ENCODE measurements at places on chromosomes 16 and 17.

DNA sequence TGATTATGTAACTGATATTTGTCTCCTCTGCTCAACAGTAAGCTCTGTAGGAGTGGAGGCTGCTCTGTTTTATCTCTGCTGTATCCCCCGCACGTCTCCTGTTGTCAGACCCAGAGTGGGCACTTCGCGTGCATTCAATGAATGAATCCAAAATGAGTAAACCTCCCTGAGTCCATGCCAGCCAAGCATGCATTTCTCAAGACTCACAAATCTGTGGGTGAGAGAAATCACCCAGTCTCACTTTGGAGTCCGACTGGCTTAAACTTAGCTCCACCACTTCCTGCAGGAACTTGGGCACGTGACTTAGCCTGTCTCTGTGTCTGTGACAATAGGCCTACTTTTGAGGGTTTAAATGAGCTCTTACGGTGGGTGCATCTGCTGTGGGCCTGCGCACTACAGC is 3.7 kb downstream of the PNPO start:
- DNase-seq = no peak

GRCh38 chr17:44087319-44087718 is 16.8 kb downstream of the G6PC3 start:
- DNase-seq = no peak

DNA sequence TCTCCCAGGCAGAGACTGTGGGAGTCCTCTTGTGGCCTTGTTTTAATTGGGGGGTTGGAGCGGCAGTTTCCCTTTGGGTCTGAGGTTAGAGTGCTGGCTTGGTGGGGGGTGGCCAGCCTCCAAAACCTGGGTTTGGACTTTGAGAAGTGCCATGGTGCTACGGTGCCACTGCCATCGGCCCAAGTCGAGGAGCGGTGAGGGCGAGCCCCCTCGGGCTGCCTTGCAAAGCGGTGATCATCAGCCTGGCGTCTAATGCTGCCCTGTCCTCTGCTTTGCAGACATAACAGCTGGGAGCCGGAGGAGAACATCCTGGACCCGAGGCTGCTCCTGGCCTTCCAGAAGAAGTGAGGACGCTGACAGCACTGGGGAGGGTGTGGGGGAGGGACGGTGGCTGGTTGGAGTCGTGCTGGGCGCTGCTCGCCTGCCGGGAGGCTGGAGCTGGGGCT is 1.2 kb downstream of the CBX2 start:
- DNase-seq = no peak

DNA sequence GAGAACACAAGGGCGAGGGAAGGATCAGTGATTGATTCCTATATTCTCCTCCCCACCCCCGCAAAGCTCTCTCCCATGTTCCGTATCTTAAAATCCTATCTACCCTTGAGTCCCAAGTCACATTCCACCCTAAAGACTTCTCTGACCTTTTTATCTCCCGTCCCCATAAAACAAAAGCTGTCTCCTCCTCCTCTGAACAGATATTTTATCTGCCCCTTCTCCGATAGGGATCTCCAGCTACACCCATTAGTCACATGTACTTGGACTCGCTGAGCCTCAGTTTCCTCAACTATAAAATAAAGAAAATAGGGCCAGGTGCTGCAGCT is 12.8 kb downstream of the GGA2 start:
- DNase-seq = no peak

DNA sequence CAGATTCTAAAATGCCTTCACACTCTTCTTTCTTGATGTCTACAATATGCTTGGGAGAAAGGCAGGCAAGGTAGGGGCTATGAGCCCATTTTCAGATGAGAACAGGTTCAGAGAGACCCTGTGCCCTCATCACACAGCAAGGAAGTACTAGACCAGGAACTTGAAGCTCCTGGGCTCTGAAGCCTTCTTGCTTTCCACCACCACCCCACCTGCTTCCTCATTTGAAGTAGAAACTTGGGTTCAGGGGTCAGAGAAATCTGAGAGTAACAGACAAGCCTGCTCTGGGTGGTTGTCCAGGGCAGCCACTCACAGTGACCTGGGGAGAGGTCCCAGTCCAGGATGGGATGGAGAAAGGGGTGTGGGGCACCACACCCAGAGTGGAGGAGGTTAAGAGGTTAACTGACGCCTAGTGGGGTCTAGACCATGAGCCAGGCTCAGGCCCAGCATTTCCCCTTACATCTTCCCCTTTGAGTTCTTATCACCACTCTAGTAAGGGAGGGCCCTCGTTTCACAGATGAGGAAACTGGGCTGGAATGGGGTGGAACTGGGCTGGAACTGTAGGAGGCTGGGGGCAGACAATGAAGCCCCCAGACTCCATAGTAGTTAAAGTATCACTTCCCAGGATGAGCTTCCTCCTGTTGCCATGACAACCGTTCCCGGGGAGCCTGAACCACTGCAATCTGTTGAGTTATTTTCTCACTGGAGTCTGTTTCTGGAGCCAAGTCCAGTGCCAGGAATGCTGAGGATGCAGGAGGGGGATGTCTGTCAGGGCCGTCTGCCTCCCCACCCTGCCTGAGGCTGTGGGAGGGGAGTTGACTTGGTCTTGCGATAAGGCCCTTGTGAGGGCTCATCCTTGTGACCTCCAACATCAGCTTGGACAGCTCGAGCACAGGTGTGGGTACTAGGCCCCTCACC is 16.2 kb upstream of the PHF12 start:
- no peak for DNase-seq

GRCh38 chr17:50220811-50221210 is 19.4 kb upstream of the COL1A1 start:
- no peak for DNase-seq

DNA sequence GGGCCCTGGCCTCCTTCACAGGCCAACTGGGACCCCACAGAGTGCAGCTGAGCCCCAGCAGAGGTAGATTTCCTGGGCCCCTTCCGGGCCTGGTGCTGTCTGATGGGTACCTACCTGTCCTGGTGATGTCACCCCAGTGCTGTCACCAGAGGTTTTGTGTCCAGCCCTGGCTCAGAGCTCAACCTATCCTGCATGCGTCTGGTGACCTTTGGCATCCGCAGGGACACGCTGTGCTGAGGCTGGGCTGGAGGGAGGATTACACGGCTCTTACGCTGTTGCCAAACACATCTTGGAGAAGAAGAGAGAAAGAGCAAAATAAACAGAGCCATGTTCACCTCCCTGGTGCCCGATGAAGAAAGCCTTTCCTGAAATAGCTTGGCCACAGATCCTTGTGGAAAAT is 70.6 kb upstream of the MED9 start:
- DNase-seq = no peak

- DNase-seq = no peak
Measured at GRCh38 chr17:73645050-73645871, 1.0 kb upstream of the SDK2 start.

GRCh38 chr17:9206741-9207332 is 185.5 kb downstream of the NTN1 start:
- no peak for DNase-seq

DNA sequence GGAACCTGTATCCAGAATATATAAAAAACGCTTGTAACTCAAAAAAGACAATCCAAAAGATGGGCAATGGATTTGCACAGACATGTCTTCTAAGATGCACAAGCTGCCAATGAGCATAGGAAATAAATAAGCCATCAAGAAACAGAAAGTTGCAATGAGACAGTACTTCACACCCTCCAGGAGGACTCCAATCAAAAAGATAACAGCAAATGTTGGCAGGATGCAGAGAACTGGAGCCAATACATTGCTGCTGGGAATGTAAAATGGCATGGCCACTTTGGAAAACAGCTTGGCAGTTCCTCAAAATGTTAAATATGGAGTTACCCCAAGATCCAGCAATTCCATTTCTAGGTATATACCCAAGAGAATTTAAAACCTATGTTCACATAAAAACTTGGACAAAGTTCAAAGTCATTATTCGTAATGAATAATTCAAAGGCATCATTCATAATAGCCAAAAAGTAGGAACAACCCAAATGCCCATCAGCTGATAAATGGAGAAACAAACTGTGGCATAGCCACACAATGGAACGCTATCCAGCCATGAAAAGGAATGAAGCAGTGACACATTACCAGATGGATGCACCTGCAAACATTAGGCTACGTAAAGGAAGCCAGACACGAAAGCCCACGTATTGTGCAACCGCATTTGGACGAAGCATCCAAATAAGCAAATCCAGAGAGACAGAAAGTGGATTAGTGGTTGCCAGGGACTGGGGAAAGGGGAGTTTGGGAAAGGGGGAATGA is 25.6 kb downstream of the GGA2 start:
- DNase-seq = no peak

DNA sequence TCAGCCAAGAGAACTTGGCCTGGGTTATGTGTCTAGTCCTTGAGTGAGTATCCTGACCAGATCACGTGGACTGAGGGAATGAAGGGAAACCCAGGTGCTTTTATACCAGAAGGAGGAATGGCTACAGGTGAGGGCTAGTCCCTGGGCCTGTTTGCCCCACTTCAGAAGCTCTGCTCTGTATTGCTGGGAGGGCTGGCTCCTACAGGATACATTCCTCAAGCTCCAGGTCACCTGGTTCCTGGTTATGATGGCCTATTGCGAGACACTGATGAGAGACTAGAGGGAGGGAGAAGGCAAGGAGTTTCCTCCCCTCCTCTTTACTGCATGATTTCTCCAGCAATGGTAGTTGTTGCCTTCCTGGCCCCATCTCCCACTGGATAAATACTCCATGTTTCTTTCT is 19.0 kb upstream of the SMG8 start:
- DNase-seq = no peak

- no peak for DNase-seq
Measured at GRCh38 chr16:85845266-85845665, 45.8 kb downstream of the COX4I1 start.

- DNase-seq = peak; percentile 43
Measured at GRCh38 chr17:58329035-58329809, 627 bp upstream of the TSPOAP1 start.

DNA sequence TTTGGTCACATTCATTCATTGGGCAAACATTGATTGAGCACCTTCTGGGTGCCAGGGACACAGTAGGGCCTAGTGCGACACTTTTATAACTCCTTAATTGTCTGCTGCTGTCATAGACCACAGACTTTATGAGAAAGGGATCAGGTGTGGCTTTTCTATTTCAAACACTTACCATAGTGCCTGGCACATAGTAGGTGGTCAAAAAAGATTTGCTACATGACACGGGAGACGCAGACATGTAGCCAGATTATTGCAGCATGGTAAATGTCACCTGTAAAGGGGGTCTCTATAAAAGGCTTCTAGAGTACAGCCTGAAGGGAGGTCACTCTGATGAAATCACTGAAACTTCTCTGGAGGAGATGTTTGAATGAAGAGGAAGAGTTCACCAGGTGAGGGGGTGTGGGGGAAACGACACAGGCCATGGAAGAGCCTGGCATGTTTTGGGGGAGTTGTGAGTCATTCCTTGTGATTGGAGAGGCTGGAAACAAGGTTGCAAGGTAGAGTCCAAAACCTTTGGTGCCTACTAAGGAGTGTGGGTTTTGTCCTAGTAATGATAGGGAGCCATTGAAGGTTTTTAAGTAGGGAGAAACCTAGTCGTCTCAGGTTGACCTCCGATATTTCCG is 1.6 kb downstream of the RSAD1 start:
- no peak for DNase-seq

DNA sequence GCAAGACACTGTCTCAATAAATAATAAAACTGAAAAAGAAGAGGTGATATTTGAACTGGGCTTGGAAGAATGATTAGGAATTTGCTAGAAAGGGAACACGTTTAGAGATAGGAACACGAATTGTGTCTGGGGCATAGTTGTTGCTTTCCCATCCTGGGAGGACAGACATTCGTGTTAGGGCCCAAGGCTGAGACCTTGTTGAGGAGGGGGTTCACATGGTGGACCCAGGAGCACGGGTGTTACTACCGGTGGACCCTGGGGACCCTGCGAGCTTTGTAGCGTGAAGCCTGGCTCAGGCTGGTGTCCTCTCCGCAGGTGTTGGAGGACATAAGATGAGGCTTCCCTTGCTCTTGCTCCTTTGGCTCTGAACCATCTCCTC is 1.2 kb downstream of the ACSF3 start:
- DNase-seq = no peak

DNA sequence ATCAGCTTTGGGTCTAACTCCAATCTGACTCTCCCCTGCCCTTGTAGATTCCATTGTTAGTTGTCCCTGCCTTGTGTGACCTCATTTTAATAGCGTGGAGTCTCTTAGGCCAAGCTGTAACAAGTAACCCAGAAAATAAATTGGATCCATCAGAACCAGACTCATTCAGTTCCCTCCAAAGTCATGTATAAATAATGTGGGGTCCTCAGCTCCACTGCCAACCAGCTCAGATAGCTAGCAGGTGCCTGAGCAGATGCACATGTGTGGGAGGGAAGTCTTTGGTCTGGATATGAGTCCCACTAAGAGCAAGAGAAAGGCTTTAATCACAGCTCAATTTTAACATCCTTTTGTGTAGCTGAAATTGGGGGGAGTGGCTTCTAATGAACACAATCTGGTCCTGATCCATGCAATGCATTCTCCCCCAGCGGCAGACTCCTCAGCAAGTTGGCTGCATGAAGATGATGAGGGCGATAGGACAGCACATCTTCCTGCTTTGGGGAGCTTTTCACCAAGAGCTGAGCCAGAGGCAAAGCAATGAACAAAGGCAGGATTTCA is 151.6 kb downstream of the ABCC12 start:
- DNase-seq = no peak

DNA sequence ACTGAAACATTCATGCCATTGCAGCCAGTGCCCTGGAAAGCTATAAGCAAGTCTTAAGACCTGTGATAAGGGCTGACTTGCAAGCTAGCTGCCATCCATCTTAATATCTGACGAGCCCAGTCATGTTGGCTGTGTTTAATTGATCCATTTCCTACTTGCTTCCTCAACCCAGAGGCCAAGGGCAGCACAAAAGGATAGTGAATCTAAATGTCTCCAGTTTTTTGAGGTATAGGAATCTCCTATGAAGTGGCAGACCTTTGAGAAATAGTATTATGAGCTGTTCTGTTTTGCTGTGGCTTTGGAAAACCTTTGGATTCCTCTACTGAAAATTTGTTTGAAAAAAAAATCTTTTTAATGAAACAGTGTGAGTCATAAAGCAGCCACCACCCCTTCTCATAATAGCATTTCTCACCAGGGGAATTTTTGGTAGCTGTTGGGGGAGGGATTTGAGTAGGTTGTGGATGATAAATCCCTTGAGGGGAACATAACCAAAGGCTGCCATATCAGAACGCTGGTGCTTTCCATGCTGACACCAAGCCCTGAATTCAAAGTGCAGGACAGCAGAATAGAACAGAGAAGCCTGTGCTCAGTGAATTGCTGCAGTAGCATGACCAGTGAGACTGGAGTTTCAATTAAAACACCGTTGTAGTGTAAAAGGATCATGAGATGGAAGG is 12.9 kb downstream of the ZNRF1 start:
- DNase-seq = no peak

- no peak for DNase-seq
Measured at GRCh38 chr16:12543700-12544476, 259.8 kb downstream of the CPPED1 start.

DNA sequence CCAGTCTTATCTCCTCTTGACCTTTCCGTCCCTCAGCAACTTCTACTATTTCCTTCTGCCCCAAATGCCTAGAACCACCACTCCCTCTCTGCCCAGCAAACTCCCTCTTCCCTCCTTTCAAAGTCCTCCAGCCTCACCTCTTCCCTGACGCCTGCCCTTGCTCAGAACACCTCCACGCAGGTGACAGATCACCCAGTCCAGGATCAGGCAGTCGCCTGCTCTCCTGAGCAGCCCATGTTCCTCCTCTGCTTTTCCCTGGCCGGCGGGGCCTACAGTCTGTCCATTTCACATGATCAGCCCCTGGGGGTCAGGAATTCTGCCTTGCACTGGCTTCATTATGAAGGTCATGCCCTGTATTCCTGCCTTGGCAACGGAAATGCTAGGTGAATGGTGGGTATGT is 422 bp downstream of the CD300LF start:
- DNase-seq = no peak

All from effector CD8-positive, alpha-beta T cell (primary cell).